Motor neuron (in vitro differentiated cells): ENCODE measurements at places on chromosomes 7 and 10.

- ATAC-seq, result no peak
Observed at GRCh38 chr10:132366499-132366898, 30.5 kb upstream of the PWWP2B start.

DNA sequence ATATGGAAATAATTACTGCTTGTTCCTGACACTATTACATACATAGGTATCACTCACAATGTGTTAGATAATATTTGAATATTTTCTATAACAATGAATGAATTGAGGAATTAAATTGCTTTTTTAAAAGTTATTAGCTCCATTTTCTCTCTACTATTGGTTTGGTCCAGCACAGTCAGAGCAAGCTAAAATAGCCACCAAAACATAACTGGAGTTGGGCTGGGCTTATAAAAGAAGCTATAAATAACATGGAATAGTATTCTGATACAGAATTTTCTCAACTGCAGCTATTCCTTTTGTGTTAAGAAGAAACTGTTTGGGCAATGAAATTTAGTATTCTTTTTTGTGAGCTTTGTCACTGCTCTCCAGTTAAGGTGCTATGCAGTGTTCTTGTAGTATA lies 142.6 kb upstream of the LRRN3 start:
- ATAC-seq, result no peak

- no peak for ATAC-seq
Observed at GRCh38 chr10:119022846-119023552, 6.5 kb upstream of the NANOS1 start.

DNA sequence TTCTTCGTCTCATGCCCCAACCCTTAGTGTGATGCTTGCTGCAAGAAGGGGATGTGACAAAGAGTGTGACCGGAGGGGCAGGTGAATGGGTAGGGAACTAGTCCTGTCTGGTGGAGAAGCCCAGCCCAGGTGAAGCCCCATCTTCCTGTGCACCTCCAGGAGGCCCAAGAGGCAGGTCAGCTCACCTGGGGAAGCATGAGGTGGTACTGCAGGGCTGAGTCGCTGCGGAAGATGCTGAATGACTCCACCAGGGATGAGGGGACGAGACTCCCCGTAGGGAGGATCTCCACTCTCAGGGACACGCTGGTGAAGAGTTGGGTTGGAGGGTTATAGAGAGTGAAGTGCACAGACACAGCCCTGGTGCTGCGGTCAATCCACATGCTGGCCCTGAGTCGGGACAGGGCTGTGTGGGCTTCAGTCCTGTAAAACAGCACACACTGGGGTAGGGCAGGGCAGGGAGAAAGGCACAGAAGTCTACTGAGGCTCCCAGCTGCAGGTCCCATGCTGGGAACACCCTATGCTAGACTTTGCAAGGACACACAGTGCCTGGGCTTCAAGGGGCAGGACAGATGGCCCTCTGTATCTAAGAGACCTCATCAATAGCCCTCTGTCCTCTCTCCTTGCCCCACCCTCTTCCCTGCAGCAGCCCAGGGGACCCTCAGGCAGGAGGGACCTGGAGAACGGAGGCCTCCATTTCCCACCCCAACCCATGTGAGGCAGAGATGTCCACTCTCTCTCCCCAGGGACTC lies 136.5 kb downstream of the PKD1L1 start:
- ATAC-seq, result no peak

GRCh38 chr10:98374217-98374985 lies 40.6 kb downstream of the PYROXD2 start:
- ATAC-seq, result peak; percentile 19

DNA sequence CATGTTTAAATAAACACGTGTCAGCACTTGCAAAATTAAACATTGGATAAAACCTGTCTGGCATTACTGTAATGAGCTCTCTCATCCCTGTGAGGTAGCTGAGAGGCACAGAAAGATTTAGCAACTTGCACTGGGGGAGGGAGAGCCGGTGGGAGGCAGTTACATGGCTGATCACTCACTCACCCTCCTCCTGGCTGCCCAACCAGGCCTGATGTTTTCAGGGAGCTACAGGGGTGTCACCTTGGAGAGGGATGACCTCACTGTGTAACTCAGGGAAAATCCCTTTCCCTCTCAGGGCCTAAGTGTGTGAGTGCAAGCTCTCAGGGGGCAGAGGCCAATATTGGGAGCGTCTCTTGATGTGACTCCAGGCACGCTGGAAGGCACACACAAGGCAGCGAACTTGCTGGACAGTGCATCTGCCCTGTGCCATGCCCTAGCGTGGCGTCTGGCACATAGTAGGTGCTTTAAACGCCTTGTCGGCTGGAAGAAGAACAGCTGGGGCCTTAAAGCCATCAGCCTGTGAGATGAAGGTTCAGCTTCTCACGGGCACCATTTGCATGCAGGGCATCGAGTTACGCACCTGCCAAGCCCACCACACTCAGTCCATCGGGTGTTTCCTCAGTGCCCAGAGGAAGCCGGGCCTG lies 51.1 kb downstream of the ELFN1 start:
- ATAC-seq, result peak; percentile 49

- no peak for ATAC-seq
Observed at GRCh38 chr7:128108129-128108528, 76.9 kb upstream of the LRRC4 start.

DNA sequence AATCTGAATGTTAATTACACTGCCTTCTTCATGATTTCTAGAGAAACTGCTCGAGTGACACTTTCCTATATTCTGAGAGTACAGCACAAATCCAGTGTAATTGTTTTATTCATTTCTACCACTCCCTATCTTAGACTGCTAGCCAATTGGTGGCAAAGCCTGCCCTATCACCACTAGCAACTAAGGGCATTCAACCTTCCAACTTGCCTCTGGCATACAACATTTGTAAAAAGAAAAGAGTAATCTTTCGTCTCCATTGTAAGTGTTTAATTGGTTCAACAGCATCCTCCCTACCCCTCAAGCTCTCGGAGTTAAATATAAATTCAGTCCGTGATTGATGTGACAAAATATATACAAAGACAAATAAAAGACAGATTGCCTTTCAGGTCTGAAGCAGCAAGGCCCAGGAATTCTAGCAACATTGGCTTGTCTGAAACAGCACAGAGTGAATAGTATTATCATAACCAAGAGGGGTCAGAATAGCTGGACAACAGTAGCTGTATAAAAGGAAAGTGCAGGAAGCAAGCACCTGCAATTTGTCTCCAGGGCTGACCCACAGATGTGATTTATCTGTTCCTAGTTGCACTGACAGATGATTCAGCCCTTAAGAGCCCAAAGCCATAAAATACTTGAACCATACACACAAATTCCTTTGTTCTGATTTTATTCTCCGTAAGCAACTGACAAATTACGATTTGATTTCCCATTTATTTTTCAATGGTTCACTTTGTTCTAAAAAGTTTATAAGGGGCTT lies 47.6 kb upstream of the ANKRD1 start:
- ATAC-seq, result peak; percentile 95

DNA sequence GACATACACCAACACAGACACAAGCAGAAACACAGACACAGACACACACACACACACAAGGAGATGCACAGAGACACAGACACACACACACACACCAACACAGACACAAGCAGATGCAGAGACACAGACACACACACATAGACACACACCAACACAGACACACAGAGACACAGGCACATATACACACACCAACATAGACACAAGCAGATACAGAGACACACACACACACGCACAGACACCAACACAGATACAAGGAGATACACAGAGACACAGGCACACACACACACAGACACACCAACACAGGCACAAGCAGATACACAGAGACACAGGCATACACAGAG lies 347.2 kb upstream of the KLF6 start:
- ATAC-seq, result no peak

DNA sequence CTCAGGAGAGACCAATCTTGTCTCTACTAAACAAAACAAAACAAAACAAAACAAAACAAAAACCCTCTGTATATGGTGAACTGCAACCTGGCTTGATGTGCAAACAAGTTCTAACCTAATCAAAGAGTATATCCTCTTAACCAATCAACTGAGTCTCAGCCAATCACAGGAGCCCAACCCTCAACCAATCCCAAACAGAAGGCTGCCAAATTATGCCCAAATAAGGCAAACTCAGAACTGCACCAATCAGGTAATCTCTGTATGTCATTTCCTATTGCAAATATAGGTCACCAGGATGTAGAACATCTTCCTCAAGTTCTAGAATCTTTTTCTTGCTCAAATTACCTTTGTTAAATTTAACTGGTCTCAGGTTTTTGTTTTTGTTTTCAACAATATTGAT lies 5.2 kb downstream of the FAM133B start:
- ATAC-seq, result no peak

DNA sequence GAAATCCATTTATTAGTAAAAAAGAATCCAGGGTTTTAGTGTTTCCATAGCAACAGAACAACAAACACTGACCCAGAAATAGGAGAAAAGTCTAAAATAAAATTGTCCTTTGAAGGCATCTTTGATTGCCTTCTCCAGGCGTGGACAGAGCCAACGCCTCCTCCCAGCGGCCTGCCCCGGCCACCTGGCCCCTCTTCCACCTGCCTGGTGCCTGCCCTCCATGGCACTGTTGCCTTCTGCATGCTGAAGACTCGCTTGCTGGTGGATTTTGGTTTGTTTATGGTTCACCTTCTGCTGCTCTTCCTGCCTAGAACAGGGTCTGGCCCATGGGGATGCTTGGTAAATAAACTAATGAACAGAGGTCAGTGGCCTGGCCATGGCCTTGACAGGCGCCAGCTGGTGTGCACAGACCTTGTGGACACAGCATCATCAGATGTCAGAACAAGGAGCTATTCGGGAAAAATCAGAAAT lies 107.4 kb downstream of the DYNC2I1 start:
- no peak for ATAC-seq

GRCh38 chr10:118565301-118566075 lies 30.0 kb downstream of the PRLHR start:
- no peak for ATAC-seq

- no peak for ATAC-seq
Observed at GRCh38 chr10:28938745-28939144, 261.4 kb downstream of the BAMBI start.

- no peak for ATAC-seq
Observed at GRCh38 chr7:1705856-1706255, 35.8 kb downstream of the ELFN1 start.

- ATAC-seq, result no peak
Observed at GRCh38 chr10:24824124-24824523, 100.4 kb upstream of the ARHGAP21 start.

DNA sequence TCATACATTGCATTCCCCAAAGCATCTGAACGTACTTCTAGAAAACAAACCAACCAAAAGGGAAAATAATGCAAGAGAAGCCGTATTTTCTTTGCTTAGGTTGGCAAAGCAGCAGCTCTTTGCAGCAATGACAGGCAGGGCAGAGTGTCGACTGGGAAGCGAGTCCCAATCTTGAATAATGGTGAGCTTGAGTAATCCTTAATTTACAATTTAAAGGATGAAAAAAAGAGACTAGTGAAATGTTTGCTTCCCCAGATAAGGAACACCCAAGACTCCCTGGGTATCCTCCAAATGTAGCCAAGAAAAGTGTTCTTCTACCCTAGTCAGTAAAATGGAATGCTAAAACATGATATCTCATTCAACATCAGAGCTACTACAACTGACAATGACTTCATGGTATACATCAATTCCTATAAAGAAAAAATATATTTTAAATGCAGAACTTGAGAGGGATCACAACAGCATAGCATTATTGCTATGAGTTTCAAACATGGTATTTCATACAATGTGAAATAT lies 32.0 kb downstream of the GPAM start:
- ATAC-seq, result no peak

GRCh38 chr10:102644066-102644645 lies at the start of gene TRIM8:
TRIM8 (plus strand) TSS chr10:102644479; CDS start chr10:102644618, 139 bp downstream.
- peak; percentile 0 for ATAC-seq

- peak; percentile 45 for ATAC-seq
Observed at GRCh38 chr7:112869111-112869774, 79.0 kb upstream of the TMEM168 start.

DNA sequence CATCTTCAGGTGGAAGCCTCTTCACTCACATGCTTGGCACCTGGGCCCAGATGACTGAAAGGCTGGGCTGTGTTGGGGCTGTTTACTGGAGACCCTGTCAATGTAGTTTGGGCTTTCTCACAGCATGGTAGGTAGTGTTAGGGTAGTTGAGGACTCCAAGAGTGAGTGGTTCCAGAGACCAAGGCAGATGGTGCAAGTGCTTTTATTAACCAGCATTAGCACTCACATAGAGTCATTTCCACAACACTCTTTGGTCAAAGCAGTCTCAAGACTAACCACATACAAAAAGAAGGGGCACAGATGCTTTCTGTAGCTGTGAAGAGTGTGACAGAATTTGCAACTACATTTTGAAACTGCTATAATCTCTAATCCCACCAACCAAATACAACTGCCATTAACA lies 135.0 kb downstream of the RTKN2 start:
- ATAC-seq, result no peak

DNA sequence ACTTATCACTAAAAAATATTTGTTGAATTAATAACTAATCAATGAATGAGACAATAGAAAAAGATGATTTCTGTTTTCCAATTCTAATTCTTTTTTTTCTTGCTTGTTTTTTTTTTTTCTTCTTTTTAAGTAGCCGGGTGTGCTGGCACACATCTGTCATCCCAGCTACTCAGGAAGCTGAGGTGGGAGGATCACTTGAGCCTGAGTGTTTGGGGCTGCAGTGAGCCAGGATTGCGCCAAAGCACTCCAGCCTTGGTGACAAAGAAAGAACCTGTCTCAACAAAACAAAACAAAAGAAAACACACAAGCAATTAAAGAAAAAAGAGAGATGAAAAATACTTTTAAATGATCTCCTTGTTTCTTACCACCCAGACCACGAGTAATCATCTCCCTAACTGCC lies 1109.3 kb downstream of the REEP3 start:
- ATAC-seq, result no peak
